ENCODE measurements at places on chromosomes 16 and 17.

DNA sequence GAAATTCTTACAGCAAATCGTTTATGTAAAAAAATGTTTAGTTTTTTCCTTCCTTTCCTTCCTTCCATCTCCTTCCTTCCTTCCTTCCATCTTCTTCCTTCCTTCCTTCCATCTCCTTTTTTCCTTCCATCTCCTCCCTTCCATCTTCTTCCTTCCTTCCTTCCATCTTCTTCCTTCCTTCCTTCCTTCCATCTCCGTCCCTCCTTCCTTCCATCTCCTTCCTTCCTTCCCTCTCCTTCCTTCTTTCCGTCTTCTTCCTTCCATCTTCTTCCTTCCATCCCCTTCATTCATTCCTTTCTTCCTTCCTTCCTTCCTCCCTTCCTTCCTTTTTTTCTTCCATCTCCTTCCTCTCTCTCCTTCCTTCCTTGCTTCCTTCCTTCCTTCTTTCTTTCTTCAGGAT, 22.7 kb downstream of the MYOCD start:
- DNase-seq = no peak

GRCh38 chr16:77364770-77365169, 70.1 kb downstream of the ADAMTS18 start:
- no peak for DNase-seq

- no peak for DNase-seq
Observed at GRCh38 chr17:1577182-1577581, 14.6 kb upstream of the PITPNA start.

- peak; percentile 36 for DNase-seq
Observed at GRCh38 chr16:15899538-15900100, 11.2 kb upstream of the CEP20 start.

DNA sequence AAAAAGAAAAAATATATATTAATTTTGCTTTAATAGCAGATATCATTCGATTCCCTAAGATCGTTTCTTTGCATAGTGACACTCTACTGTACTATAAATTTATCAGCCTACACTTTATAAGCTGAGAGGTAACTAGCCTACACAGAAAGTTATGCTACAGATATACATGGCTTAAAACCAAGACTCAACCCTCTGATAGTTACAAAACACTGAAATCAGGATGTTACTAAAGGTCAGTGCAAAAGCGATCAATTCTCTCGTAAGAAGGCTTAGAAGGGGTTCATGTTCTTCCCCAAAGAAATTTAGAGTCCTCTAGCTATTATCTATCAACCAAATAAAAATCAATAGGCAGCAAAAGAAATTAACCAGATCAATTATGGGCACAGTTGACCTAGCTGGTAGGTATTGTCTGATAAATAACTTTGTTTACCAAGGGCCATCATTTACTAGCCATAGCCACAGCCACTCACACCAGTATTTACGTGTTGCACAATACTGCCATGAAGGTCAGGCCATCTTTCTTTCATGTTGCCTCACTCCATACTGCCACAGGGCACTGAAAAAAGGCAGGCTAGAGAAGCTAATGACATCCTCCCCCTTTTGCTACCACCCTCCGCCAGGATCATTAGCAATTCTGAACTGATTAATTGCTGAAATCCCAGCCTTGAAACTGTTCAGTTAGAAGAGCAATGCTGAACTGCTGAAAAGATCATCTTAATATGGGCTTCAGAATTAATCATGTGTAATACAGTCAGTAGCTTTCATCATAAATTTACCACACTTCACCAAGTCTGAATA, 43.7 kb downstream of the RND2 start:
- DNase-seq = no peak
